CD4-positive, alpha-beta T cell treated with Interleukin-15 for 4 hours (primary cell): ENCODE measurements at places on chromosomes 4 and X.

DNA sequence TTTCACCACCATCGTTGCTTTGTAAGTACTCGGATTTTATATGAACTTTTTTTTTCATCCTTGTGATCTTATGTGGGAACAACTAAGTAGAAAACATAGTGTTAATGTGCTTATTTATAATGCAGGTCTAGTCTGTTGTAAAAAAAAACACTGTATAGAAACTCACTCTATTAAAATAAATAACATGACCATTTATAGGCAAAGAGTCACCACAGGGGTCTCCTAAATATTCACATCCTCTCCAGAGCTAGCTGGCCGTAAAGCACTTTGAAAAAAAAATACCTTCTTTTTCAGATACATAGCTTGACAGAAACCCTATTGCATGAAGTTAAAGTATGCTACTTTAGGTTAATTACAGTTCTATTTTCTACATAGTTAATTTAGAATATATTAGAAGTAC lies 11.2 kb downstream of the TMEM184C start:
- no peak for DNase-seq

- peak; percentile 0 for DNase-seq
These were observed 22.8 kb upstream of the CENPVL3 start for GRCh38 chrX:51641421-51642021.

- DNase-seq: no peak
These were observed 218.9 kb downstream of the FBXW7 start for GRCh38 chr4:152316969-152317368.

DNA sequence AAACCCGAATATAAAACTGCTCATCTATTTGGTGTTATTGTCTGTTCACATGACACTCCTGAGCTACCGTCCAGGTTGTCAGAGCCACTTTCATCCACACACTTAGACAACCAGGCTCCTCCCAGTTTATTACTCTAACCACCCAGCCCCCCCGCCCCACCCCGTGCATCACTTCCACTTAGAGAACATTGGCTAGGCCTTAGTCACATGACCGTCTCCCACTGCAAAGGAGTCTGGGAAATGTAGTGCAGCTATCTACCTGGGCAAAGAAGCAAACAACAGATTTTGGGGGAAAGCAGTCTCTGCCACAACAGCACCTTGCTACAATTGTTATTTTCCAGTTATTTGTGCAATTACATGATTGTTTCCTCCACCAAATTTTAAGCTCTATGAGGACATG lies 57.6 kb upstream of the RBPJ start:
- DNase-seq: no peak

DNA sequence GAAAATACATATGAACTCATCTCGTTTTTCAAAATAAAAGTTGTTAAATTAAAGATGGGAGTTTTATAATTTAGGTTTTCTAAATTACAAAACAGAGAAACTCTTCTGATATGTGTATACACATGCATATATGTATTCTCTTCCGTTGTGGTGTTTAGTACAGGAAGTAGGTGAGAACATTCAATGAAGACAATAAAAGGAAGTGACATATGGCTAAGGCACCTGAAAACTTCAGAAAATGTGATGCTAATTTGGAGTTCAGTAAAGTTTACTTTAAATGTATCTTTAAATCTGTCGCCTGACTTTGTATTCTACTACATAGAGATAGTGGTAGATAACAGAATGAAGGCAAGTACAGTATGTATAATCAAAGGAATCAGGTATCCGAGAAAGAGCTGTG lies 33.5 kb upstream of the ITM2A start:
- DNase-seq: peak; percentile 2

- DNase-seq: no peak
These were observed 44.5 kb upstream of the TBC1D9 start for GRCh38 chr4:140800666-140801065.

DNA sequence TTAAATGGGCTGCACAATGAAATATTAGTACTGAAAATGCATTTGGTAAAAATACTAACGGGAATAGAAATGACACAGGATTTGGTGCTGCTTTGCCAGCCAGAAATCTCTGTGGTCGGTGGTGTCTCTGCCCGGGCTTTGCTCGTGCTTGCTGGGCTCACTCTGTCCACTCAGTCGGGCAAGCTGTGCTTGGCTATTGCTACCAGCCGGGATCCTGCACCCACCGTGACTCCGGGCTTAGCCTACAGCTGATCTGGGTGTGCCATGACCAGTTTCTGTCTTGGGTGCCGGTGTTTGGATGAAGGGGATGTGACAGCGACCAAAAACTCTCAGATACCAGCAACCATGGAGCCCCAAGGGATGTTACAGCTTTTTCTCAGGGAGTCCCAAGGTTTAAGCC lies 487.7 kb downstream of the TECRL start:
- DNase-seq: no peak

DNA sequence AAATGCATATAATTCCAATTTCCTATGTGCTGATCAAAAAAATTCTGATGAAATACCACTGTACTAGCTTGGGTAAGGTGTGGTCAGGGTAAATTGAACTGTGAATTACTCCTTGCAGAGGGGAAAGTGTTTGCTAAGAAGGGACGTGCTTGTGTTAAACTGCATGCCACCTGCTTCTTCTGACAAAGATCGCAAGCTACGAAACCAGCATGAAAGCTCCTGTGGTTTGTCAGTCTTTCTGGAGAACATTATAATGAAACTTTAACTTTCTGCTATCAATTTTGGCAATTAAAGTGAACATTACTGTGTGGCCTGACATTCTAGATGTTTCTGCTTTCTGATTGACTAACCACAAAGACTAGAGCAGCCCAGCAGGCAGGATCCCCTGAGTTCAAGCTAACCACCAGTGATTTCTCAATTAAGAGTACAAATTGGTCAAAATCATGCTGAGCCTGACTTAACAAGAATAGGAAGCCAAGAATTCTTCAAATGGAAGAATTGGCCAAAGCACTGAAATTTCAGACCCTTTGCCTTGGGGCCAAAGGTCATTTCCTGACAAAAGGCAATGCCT lies 239.0 kb downstream of the SLITRK2 start:
- DNase-seq: no peak

GRCh38 chr4:7872264-7872771 lies 67.3 kb downstream of the AFAP1 start:
- DNase-seq: no peak

- no peak for DNase-seq
These were observed 38.4 kb downstream of the SLAIN2 start for GRCh38 chr4:48379587-48380180.

DNA sequence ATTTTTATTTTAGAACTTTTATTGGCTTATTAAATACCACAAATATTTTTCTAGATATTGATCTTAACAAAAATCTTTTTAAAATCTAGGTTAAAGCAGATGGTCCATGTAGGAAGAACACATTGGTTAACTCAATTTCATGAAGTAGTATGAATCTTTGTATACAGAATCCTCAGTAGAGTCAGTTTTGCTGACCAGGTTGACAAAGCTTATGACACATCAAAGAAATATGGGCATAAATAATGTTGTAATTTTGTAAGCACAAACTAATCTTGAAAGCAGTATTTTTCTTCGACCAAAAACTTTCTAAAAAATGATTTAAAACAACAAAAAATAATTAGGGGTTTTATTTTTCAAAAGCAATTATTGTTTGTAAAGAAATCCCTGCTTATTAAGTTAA lies 479.3 kb upstream of the PCDH10 start:
- DNase-seq: no peak

DNA sequence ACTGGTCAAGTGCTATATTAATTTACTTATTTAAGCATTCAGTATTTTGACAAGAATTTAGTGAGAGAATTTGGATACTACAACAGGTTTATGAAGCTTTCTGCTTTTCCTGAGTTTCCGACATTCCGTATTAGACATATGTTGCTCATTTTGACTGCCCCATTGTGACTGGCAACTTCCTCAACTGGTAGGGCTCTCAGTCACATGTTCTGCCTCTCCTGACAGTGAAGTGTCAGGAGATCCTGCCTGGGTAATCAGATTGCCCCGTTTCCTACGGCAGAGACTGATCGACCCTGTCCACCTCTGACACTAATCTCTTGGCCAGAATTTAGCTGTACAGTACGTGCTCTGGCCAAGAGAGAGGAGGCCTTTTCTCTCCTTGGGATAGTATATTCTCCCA lies 49.5 kb downstream of the CLNK start:
- no peak for DNase-seq

DNA sequence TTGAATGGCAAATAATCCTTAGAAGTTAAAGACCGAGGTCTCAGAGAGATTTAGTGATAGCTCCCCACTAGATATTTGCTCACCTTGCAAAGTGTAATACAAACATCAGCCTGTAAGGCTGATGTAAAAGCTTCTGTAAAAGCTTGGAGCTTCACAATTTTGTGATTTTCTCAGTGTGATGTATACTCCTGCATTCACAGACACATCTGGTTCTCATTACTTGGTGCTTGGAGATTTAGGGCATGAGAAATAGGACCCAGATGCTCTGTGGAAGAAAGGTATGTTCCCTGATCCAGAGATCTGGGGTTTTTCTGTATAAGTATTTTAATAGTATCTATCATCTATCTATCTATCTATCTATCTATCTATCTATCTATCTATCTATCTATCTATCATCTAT lies 1664.3 kb downstream of the C4orf33 start:
- no peak for DNase-seq

- DNase-seq: no peak
These were observed 16.1 kb downstream of the IQCM start for GRCh38 chr4:149799546-149799945.

- no peak for DNase-seq
These were observed 345.1 kb upstream of the NR3C2 start for GRCh38 chr4:148787285-148787684.

GRCh38 chr4:150852216-150852615 lies 162.9 kb downstream of the LRBA start:
- DNase-seq: no peak

GRCh38 chr4:17469931-17470674 lies 41.8 kb downstream of the QDPR start:
- DNase-seq: no peak

GRCh38 chr4:120816296-120816965 lies 106.1 kb downstream of the PRDM5 start:
- no peak for DNase-seq

- DNase-seq: no peak
These were observed 16.2 kb downstream of the GATB start for GRCh38 chr4:151744614-151745013.

GRCh38 chr4:83071116-83071515 lies 36.1 kb downstream of the COPS4 start:
- no peak for DNase-seq

GRCh38 chr4:68152411-68152810 lies 22.7 kb upstream of the TMPRSS11F start:
- no peak for DNase-seq

GRCh38 chr4:100754751-100755150 lies 236.9 kb upstream of the EMCN start:
- DNase-seq: no peak

DNA sequence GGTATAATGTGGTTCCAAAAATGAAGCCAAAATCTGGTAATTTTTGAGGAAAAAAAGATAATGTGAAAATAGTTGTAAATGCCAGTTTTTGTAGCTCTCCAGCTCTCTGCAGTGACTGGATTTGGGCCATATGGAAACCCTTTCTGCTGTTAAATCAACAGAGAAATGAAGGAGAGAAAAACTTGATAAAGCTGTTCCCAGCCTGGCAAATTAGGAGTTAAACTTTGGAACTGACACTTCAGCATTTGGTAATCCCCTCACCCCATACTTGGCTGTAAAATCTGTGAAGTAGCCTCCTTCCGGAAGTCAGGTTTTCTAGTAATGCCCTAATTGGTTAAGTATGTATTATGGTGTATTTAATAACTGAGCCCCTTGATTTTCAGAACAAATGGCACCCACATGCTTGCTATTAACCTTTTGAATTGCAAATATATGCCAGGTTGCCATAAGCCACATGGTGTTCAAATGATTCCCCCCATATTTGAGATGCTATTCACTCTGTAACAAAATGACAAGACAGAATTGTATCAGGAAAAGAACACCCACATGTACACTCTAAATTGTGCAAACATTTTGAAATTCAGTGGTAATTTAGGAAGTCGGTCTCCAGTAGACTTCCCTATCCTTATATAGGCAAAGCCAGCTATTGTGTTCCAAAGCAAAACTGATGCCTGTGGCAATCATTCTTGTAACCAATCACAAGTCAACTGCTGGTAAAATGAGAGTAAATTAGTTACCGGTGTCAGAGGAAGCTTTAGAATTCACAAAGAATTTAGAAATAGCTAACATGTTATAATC lies 96.3 kb upstream of the ADAMTS3 start:
- no peak for DNase-seq

DNA sequence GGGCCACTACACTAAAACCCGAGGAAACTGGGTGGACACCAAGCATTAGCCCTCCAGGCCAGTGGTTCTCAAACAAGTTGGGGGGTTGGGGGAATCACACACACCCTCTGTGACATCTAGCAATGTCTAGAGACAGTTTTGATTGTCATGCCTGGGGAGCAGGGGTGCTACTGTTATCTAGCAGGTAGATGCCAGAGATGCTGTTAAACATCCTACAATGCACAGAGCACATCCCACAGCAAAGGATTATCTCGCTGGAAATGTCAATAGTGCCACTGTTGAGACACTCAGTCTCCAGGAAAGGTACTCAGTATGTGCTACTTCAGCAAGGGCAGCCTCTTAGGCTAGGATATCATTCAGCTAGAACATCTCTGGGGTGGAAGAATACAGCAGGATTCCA lies 1.3 kb downstream of the SMC1A start:
- DNase-seq: no peak

GRCh38 chrX:41338436-41338835 lies 4.5 kb downstream of the DDX3X start:
- no peak for DNase-seq

DNA sequence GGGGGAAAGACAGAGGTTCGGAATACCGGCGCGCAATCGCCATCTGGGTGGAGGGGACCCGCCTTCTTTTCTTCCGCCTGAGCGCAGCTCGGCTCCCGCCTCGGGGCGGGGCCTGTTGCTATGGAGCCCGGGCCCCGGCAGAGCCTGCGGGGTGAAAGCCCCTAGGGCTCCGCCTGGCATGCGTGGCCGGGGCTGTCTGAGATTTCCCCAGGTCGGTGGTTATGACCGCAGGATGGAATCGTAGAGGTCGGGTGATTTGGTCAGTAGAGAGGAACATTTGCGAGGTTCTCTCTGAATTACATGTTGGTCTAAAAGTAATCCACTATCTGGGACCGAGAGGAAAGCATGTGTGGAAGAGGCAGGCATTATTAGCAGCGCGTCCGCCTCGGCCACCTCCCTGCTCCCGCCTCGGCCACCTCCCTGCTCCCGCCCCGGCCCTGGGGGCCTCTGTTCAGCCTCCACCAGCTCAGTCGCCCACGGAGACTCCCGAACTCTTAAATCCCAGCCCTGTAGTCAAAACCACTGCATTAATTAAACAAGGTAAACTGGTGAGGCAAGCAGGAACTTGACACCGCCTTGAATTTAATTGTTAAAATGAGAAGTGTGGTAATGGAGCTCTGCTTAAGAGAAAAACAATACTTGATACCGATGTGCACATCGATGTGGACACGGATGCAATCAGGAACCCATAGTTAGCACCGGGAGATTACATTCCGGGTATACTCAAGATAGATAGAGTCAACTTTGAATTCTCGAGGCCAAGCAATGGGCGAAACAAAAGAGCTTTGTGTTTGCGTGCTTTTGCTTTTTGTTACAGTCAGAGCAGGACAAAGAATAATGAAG lies 45.2 kb downstream of the TRIM2 start:
- DNase-seq: peak; percentile 83

GRCh38 chr4:161260819-161261218 lies 903.0 kb downstream of the FSTL5 start:
- no peak for DNase-seq

GRCh38 chrX:120739300-120739699 lies 109.4 kb upstream of the C1GALT1C1 start:
- no peak for DNase-seq
